ENCODE measurements at places on chromosomes 5 and 9.

- DNase-seq, result no peak
Observed at GRCh38 chr9:124312290-124313265, 54.8 kb downstream of the NEK6 start.

DNA sequence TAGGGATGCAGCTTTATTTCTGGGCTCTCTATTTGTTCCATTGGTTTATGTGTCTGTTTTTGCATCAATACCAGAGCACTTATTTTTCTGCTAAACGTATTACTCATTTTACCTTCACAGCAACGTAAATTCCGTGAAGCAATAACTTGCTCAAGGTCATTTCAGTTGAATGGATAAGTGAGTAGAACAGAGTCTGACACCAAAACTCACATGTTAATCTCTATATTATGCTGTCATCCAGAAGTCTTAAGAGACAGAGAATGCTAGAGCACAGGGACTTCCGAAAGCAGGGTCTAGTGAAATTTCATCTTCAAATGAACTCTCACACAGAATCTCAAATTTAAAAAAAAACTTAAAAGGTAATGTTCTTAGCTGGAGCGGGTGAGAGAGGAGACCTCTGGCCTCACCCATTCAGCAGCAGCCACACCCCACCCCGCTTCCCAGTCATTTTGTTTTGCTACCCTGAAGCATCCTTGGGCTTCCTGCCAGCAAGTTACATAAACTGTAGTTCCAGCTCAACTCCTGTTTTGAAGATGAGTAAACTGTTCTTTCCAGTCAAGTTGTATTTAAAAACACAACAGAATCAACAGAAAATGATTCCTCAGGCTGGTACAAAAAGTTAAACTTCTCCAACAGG lies 69.3 kb downstream of the TRIM36 start:
- no peak for DNase-seq

GRCh38 chr5:179805070-179805528 lies 1.6 kb downstream of the MGAT4B start:
- DNase-seq, result no peak

DNA sequence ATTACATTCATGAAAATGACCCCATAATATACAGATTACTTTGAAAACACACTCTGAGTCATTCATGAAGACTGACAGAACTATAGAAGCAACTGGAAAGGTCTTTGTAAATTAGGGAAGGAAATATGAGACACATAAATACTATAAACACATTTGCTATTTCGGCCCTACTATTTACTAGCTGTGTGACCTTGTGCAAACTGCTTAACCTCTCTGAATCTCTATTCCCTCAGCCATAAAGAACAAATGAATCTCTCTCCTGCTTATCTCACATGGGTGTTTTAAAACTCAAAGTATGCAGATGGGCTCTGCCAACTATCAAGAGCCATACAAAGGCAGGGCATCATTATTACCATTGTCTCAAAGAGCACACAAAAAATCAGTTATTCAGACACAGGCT lies 52.9 kb downstream of the APBA1 start:
- DNase-seq, result no peak

- peak; percentile 84 for DNase-seq
Observed at GRCh38 chr5:148733601-148734438, 79.5 kb upstream of the HTR4 start.

- DNase-seq, result no peak
Observed at GRCh38 chr5:124876983-124877382, 130.5 kb upstream of the ZNF608 start.

DNA sequence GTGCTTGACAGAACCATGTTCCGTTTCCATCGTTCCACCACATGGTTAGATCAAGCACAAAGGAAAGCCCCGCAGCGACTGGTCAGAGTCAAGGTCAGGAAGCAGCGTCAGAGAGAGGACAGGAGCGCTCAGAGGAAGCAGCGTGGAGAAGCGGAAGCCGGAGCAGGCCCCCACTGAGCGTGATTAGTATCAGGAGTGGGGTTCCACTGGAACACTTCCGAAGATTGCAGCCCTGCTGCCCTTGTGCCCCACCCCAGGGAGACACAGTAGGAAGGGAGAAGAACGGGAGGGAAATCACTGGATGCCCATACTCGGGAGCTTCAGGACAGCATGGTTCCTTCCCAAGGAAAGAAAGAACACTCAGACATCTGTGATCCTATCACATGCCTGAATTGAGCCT lies 189.0 kb upstream of the PANK3 start:
- DNase-seq, result no peak

DNA sequence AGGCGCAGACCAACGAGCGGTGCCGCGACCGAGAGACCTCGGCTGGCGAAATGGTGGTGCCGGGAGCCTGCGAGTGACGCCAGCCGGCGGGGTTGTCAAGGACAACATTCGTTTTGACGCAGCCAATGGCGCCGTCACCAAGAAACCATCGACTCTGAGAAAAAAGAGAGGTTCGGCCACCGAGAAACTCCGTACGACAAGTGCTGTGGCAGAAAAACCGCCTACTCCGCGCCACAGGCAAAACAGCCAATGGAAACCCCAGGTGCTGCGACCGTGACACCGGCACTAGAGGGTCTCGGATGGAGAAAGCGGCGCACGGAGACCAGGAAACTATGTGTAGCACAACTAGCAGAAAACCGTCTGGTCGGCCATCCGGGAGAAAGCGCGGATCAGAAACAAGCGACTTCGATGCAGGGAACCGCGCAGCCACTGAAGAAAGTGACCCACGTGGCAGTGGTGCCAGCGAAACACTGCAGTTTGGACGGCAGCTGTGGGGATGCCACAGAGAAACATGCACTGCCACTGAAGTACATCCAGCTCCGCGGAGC lies 88.8 kb downstream of the ANXA2R start:
- peak; percentile 87 for DNase-seq

GRCh38 chr5:125484272-125484741 lies 737.9 kb upstream of the ZNF608 start:
- DNase-seq, result no peak

DNA sequence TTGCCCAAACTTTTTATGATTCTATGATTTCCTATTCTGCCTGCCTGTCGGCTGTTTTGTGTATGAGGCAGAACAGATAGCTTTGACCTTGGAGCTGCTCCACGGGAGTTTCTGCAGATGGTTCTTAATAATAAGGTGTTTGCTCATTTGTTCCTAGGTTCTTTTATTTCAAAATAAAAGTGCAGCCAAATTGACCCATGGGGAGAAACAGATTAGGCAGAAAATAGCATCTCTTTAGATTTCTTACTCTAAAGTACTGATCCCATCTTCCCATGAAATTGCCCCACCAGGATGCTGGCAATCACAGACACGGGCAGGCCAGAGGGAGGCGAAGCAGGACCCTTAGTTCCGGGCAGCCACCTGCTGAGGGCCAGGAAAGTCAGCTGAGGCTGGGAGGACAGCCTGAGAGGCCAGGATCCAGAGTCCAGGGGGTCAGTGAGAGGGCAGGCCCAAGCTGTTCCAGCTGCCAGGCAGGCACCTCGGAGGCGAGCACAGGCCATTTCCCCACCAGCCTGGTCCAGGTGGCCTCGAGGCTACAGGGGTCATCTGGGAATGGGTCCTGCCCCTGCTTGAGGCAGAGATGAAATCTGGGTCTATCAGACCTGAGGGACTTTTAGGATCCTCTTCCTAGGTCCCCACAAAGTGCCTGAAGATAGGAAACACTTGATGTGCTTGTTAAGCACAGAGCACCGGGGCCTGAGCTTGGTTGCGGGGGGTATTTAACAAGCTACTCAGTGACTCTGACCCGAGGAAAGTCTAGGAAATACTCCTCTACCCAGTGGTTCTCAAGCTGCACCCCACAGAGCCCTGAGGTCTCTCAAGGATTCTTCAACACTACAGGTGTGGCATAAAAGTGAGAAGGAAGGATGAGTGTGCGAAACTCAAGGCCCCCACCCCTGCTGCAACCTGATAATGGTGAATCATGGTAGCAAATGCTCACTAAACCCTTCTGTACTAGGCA lies 145.4 kb downstream of the CMYA5 start:
- DNase-seq, result no peak

GRCh38 chr5:179470201-179470600 lies 80.2 kb upstream of the RUFY1 start:
- no peak for DNase-seq

DNA sequence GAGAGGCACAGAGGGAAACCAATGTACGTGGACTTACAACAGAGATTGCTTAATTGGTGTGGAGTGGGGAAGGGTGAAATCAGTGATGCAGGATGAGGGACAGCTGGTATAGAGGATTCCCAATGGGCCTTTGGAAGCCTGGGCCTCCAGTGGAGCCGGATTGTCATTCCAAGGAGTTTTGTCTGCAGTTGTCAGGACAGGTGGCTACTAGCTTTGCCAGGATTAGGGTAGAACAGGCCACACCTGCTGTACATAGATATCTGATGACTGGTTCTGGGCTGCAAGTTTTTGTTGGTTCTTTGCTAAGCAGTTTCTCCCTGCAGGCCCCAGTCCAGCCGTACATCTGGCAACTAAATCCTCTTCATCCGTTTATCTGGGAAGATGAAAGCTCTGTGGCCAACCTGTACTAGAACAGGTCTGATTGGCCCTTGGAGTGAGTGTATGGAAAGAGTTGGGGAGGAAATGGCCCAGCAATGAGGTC lies 4.2 kb downstream of the SKP2 start:
- no peak for DNase-seq

- DNase-seq, result peak; percentile 37
Observed at GRCh38 chr5:16690243-16690852, 73.6 kb upstream of the RETREG1 start.

DNA sequence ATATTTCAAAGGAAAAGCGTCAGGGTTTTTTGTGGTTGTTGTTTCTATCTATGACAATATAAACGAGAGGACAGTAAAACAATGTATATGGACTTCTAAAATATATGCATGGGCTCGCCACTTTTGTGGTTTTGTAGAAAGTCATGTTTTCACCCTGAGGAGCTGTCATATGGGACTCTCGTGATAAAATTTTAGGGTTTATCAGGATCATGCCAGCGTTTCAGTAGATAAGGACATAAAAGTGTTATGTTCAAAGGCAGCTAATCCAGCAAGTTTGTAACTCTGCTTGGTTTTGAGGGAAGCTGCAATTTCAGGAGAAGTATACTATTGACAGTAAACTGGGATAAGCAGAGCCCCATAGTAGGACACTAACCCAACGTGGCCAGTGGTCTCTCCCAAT lies 120.3 kb downstream of the CDC42SE2 start:
- no peak for DNase-seq

DNA sequence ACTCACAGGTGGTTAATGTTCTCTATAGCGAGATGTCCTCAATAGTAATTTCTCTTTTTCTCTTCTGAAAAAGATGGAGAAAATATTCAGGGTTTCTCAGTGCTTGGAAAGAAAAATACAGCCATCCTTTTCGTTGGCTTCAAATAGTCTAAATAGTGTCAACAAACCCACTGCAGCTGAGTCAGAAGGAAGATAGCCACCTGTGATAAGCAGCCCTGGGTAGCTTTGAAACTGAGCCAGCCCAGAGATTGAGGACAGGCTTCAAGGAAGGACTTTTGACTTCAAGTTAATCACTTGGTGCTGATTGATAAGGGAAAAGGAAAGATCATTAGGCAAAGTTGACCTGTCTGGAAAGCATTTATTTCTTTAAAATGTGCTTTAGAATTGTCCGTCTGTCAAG lies 78.7 kb upstream of the TYRP1 start:
- DNase-seq, result no peak

- DNase-seq, result no peak
Observed at GRCh38 chr5:174828804-174829510, 104.6 kb downstream of the MSX2 start.

- DNase-seq, result peak; percentile 74
Observed at GRCh38 chr9:34123682-34124081, 2.8 kb downstream of the DCAF12 start.

DNA sequence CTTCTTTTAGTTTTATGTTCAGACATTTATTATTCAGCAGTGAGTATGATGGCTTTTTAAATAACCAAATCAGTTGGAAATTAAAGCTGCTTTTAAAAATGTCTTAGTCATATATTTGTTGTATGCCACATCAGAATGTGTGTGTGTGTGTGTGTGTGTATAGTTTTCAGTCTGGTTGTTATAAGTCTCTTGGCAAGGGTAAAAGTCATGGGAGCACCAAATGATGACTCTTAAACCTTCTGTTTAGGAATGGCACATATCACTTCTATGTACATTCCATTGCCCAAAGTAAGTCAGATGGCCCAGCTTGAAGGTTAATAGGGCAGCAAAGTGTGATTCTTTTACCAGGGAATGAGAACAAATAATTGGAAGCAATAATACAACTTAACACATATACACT lies 135.9 kb downstream of the RNF180 start:
- no peak for DNase-seq

DNA sequence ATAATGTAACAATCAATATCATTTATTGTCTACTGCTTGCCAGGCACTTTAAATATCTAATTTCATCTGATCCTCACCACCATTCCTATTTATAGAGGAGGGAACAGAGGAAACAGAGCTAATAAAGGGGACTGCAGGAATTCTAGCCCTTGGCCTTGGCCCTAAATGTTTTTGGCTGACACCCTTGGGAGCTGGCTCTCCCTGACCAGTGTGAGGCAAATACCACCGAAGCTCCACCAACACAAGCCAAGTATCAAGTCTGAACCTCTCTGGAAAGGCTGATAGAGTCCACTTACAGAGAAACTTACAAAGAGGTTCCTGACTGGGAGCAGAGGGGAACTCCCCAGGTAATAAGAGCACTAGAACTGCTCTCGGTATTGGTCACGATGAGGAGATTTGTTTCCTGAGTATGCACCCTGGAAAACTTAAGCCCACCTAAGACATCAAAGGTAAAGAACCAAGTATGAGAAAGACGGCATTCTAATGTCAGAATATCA lies 243.1 kb upstream of the PANK3 start:
- DNase-seq, result peak; percentile 33

DNA sequence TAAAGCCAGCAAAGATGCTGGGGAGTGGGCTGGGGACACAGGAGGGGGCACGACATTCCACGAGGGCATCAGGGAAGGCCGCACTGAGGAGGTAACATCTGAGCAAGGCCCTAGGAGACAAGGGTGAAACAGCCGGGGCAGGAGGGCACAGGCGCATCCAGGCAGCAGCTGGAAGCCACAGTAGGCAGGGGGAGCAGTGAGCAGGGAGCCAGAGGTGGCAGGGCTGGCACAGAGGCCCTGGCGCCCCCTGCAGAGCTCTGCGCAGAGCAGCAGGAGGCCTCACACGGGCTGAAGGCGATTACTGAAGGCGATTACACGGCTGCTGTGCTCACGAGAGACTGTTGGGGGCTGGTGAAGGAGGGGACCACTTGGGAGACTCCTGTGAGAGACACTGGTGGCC lies 15.4 kb downstream of the LMAN2 start:
- DNase-seq, result no peak

GRCh38 chr9:123033352-123033751 lies at the start of gene GPR21:
GPR21 (plus strand) TSS chr9:123033667; CDS start chr9:123034567, 900 bp downstream.
- no peak for DNase-seq

DNA sequence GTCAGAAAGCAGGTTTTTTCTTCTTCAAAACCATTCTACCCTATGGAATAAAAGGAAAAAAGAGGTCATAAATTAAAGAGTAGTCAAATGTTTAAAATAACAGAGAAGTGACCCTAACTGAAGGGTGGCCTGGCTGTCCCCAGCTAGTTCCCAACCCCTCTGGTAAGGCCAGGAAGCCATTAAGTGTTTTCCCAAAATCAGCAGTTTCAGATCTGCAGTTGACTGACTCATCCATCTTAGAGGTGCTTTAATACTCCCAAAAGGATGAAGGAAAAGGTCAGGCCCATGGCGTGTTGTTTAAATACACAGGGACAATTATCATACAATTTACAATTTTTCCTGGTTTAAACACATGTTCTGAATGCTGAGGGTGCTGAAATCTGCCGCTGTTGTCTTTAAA lies 47.9 kb upstream of the TBC1D9B start:
- no peak for DNase-seq

Data from GM12865 (cell line).